ENCODE measurements at places on chromosomes 5 and 9.

DNA sequence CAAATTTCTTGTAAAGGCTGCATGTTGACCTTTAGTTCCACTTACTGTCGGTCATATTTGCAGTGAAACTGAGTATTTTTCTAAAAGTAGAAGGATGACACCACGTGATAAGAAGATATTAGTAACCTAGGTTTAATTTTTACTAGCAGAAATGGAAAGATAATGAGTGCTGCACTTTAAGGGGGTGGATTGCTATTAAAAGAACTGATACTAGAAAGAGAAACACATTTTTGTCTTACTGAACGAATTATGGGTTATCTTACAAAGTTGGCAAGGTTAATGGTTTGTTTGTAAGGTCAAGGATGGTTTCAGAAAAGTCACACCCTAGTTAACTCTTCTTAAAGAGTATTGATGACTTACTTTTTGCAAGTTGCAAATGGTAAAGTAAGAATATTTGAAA lies 2.4 kb downstream of the MACIR start:
- DNase-seq, result no peak

GRCh38 chr5:159844267-159845121 lies 71.8 kb upstream of the ADRA1B start:
- DNase-seq, result no peak

- DNase-seq, result no peak
Measured at GRCh38 chr5:60883229-60883628, 39.2 kb upstream of the ELOVL7 start.

DNA sequence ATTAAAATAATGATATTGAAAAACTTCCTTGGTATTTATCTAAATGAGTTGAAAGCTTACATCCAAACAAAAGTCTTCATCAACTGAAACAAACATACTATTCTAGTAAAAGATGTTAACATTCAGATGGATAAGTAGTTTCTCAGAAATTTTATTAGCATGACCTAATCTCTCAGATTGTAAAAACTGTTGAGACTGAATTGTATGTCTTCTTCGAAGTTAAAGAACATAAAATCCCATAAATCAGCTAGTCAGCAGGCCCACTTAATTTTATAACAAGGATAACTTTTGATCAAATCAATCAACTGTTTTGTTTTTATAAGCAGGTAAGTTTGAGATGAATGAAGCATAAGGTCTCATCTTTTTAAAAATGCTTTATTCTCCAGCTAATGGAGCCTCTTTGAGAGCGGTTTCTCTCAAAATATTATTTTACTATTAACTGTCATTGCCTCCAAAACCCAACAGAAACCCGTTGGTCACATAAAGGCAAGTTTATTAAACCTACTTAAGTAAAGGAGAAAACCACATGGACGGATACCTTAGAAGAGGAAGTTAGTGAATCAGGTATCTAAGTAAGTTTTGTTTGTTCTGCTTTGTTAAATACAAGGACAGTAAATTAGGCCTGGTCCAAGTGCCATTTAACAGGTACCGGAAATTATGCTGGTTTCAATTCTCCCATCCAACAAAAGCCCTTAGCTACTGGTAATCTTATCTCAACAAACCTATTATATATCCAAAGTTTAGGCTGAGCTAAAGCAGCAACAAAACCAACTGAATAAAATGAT lies 457.0 kb downstream of the PDE4D start:
- no peak for DNase-seq

- no peak for DNase-seq
Measured at GRCh38 chr5:157745041-157745456, 1.5 kb downstream of the LSM11 start.

- DNase-seq, result no peak
Measured at GRCh38 chr5:179624841-179625271, 1.4 kb upstream of the HNRNPH1 start.

DNA sequence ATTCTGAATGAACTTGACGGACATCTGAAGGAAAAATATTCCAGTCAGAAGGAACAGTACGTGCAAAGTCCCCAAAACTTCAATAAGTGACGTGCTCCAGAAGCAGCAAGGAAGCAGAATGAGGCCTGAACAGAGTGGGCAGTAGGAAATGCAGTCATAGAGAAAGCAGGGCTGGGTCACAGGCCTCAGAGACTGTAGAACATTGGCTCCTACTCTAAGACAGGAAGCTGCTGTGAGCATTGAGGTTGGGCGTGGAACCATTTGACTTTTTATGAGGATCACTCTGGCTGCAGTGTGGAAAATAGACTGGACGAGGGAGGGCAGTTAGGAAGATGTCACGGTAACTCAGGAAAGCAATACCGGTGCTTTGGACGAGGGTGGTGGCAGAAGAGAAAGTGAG lies 64.0 kb downstream of the DOCK8 start:
- peak; percentile 34 for DNase-seq

DNA sequence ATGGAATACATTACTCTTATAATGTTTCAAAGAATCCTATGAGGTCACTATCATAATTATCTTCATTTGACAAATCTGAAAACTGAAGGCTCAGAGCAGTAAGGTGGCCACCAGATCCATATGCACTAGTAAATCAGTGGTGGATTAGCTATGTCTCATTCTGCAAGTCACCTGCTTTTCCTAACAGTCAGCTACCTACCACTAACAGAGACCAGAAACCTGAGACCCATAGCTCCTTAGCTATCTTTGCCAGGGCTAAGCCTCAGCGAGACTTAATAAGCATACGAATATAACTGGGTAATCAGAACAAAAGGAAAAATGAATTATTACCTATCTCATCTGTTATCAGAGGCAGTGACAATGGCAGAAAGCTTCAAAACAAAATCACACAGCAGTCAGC lies 118.7 kb downstream of the AUH start:
- no peak for DNase-seq

DNA sequence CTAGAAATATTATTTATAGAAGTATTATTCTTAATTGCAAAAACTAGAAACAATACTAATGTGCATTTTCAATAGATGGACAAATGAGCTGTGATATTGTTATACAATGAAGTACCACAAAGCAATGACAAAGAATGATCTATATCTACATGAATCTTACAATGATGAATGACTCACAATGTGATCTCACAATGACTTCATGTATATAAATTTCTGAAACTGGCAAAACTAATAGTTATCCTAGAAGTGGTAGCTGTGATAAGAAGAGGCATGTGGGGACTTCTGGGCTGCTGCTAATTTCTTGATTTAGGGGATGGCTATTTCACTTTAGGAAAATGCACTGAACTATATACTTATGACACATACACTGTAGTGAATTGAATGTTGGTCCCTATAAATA lies 396.0 kb upstream of the ZNF608 start:
- no peak for DNase-seq

- DNase-seq, result no peak
Measured at GRCh38 chr5:79503794-79504495, 10.0 kb downstream of the HOMER1 start.

GRCh38 chr9:134518004-134518606 lies 123.5 kb upstream of the COL5A1 start:
- no peak for DNase-seq

DNA sequence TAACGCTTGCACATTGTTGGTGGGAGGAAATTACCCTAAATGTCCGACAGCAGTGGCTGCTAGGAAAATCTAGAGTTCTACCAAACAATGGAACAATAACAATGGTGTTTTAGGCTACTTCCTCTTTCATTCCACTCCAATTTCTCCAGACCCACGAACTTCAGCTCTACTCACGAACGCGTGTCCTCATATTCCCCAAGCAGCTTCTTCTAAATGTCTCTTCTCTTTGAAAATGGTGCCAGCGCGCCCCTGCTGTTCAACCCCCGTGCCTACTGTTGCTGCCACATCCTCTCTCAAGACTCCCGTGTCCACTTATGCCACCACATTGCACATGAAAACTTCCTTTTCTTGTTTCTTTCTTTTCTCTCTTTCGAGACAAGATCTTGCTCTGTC lies 25.6 kb downstream of the OR2V2 start:
- DNase-seq, result peak; percentile 81

DNA sequence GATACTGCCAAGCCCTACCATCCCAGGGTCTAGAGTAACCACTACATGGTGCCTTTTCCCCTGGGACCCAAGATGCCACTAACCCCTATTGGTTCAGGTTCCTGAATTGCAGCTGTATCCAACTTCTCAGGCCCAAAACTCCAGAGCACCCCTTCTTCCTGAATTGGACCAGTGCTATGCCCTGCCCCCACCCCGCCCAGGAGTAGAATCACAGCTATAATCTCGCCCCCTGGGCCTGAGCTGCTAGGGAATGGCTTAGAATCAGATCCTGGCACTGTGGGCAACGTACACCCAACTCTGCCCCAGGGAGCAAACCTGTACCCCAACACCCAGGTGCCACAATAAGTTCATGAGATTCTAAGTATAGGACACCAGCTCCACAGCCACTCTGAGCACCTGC lies 206.3 kb downstream of the CACNA1B start:
- DNase-seq, result no peak

GRCh38 chr9:8823131-8823895 lies 1023.7 kb upstream of the DMAC1 start:
- DNase-seq, result no peak

GRCh38 chr9:99628849-99629620 lies 192.7 kb upstream of the NR4A3 start:
- no peak for DNase-seq
